ENCODE measurements at places on chromosomes 1 and 21.
A peak's percentile ranks its signal among the peaks of the same experiment; 100 is the strongest.

GRCh38 chr21:39763272-39763970 is 18.4 kb downstream of the IGSF5 start:
- peak; percentile 71 for DNase-seq

DNA sequence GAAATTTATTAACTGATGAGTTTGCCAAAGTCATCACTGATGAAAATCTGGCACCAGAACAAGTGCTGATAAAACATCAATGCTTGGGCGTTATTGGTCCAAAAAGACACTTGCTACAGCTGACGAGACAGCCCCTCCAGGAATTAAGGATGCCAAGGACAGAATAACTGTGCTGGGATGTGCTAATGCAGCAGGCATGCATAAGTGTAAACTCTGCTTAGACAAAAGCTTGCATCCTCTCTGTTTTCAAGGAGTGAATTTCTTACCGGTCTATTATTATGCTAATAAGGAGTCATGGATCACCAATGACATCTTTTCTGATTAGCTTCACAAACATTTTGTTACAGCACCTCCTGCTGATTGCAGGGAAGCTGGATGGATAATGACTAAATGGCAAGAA is 402.0 kb downstream of the LTN1 start:
- peak; percentile 71 for DNase-seq

DNA sequence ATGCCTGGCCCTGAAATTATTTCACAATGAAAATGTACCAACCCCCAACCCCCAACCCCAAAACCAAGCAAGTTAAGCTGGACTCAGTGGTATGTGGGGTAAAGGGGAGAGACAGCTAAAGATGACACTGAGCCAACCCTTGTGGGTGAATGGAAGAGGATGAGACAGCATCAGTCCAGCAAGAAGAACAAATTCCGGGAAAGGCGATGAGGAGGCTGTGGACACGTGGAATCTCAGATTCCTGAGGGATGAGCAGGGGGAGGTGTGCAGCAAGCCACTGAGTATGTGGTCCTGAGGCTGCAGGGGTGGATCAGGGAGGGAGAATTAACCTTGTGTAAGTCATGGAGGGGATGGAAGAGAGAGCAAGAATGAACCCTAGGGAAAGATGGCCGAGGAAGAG is 14.4 kb upstream of the ZNF362 start:
- no peak for DNase-seq

GRCh38 chr1:159121526-159121925 is 45.0 kb upstream of the AIM2 start:
- DNase-seq: no peak

DNA sequence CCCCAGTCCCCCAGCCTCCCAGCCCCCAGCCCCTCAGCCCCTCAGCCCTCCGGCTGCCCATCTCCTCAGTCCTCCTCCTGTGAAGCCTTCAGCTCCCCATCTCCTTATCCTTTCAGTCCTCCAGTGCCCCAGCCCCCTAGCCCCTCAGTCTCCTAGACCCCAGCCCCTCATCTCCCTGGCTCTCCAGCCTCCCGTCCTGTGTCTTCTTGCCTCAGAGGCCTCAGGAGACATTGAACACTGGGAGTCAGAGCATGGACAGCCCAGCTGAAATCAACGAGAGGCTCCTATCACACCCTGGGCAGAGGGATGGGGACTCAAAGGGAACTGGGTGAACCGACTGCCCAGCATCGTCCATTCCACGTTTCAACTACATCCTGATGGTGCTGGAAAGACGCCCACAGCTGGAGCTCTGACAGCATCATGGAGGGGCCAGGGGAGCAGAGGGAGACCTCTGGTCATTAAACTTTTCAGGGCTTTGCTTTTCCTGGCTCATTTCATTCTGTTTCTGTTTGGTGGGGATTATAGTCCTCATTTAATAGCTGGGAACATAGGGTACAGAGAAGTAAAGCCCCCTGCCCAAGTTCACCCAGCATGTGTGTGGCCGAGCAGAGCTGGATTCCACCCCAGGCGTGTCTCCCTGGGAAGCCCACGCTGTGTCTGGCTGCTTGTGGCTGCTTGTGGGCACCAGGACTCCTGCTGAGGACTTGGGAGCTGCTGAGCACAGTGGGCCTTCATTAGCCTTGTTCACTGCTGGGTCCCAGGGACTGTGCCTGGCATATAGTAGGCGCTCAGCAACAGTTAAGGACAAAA is 396.7 kb downstream of the PTPRU start:
- peak; percentile 18 for DNase-seq

GRCh38 chr1:237316352-237316751 is 274.4 kb downstream of the RYR2 start:
- DNase-seq: no peak

DNA sequence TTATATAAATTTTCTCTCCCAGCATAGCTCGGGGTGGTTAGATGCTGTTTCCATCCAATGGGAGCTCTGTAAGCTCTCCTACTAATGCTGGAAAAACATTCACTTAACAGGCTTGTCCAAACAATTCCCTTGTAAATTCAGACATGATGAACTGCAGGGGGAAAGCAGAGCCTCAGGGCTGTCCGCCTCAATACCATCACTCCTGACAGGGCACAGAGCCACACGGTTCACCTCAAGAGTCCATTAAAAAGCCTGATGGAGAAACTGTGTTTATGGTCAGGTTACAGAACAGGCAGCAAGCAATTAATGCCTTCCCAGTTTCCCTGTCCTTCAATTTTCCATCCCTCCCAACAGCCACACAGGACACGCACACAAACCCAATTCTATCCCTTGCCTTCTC is 171.0 kb downstream of the BRINP2 start:
- no peak for DNase-seq

- peak; percentile 96 for DNase-seq
Observed at GRCh38 chr1:233613252-233614172, at the start of gene KCNK1. KCNK1 (plus strand) TSS chr1:233614106; CDS start chr1:233614172, 66 bp downstream.
